ENCODE measurements at places on chromosomes 12 and 14. TPM values are rescaled to one million over a fixed set of nuclear protein-coding genes. Genes with fewer than 3 reads are reported as not detected.

Gene HOXC11
- 1.2 TPM for total RNA-seq

GRCh38 chr14:89477391-89477790 is 60.4 kb upstream of the FOXN3 start:
- DNase-seq, result no peak

DNA sequence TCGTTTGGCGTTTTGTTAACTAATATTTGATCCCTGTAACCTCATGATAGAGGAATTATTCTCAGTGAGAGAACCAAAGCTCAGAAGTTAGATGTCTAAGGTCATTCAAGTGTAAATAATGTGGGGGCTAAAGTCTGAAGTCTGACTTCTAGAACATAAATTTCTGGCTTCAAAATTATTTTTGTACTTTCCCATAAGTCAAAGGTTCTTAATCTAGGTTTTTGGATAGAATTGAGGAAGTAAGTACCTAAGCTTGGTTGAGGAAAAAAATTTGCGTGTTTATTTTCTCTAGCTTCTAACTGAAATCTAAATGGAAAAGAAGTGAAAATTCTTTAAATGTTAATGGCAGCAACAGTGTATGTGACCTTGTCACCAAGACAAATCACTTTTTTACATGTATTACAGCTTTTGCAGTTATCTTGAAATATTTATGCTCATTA is 2.3 kb downstream of the LARP4 start:
- DNase-seq, result no peak

DNA sequence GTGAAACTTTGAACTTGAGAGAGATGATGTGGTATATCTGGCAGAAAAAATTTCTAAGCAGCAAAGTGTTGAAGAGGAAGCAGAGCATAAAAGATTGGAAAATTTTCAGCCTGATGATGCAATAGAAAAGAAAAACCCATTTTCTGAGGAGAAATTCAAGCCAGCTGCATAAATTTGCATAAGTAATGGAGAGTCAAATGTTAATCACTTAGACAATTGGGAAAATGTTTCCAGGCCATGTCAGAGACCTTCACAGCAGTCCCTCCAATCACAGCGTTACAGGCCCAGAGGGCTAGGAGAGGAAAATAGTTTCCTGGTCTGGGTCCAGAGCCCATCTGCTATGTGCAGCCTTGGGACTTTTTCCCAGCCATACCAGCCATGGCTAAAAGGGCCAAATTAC is 469.0 kb upstream of the FOXG1 start:
- no peak for DNase-seq

Measured in sciatic nerve (tissue), 2 donors.